ENCODE measurements at places on chromosomes 4 and X.

DNA sequence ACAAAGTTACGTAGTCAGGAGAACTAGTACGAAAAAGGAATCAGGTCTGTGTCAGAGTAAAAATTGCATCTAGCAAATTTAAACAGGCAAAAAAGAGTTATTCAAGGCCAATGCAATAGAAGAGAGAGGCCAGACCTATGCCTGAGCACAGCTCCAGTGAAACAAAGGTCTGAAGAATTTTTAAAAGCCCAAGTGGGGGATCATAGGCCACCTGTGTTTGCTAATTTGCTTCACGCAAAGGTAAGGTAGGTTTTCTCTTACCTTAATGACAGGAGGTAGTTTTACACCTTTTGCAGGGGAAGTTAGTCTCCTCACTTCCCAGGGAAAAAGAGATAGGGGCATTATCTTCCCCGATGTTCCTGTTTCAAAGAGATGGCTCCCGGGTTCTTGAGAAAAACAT lies 448.6 kb upstream of the TECRL start:
- DNase-seq, result no peak

- no peak for DNase-seq
Observed at GRCh38 chr4:16914208-16914607, 15.8 kb upstream of the LDB2 start.

DNA sequence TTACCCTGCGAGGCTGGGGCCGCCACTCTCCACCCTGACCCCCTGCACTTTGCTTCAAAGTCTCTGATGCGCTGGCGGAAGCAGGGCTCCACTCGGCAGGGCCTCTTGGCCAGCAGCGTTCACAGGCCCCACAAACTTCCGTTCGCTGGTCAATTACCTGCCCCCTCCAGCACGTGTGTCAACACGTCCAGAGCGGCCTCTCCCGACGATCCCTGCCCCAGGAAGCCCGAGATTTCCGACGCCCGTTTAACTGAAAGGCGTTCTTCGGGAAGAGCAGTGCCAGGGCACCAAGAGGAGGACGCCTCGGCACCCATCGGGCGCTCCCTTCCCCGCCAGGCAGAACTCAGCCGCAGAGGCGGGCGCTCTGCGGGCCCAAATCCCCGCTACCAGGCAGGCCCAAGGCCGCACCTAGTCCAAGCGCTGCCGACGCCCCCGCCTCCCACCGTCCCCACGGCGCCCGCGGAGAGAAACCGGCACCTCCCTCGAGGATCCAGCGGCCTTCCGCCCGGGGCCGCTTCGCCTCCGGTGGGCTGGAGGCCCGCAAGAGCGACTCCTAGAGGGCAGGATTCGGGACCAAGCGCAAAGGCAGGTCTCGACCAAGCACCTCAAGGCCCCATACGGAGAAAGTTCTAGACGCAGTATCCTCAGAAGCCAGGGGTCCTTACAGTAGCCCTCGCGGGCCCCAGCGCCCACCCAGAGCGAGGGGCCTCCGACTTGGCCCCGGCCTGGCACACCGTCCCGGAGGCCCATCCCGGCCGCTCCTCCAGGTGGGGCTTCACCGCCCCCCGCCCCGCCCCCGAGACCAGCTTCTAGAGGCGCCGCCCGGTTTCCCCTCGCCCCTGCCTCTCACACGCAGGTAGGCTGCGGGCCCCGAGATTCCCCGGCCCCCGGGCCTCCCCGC lies 586 bp downstream of the BCAP31 start:
- DNase-seq, result peak; percentile 47

DNA sequence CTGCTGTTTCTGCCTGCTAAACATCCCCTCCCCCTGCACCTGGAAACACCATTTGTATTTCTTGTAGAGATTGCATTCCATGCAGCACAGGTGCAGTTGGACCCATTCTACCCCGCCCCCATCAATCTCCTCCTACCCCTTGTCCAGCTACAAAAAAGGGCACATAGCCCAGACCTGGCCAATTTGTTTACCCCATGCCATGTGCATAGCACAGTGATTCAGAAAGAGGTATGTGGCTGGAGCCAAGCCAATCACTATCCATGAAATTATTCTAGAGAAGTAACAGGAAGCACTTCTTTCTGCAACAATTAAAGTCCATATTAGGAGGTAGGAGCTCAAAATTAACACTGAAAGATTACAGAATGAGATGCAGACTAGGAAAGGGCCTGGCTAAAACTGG lies 20.2 kb upstream of the TMEM184C start:
- DNase-seq, result no peak

- DNase-seq, result no peak
Observed at GRCh38 chr4:8370106-8370787, 70.3 kb downstream of the ACOX3 start.

DNA sequence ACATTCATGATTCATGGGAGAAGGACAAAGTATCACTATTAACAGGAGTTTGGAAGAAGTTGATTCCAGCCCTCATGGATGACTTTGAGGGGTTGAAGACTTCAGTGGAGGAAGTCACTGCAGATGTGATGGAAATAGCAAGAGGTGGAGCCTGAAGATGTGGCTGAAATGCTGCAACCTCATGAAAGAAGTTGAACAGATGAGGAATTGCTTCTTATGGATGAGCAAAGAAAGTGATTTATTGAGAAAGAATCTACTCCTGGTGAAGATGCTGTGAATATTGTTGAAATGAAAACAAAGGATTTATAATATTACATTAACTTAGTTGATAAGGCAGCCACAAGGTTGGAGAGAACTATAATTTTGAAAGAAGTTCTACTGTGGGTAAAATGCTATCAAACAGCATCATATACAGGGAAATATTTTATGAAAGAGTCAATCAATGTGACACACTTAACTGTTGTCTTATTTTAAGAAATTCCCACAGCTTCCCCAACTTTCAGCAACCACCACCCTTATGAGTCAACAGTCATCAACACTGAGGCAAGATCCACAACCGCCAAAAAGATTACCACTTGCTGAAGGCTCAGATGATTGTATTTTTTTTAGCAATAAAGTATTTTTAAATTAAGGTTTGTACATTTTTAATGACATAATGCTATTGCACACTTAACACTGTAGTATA lies 302.6 kb downstream of the CBLL2 start:
- DNase-seq, result no peak

DNA sequence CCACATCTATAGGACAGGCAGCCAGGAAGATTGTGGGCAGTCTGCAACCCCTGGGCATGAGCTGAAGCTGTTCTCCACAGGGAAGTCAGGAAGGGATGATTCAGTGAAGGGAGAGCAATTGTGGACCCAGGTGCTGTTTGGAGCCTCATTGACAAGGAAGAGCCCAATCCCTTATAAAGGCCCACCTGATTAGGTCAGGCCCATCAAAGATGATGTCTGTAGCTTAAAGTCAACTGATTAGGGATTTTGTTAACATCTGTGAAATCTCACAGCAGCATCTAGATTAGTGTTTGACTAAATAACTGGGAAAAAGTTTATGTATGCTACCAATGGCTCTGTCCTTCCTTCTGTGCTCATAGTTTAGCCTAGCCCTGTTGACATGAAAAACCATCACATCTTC lies 127.5 kb downstream of the FRAS1 start:
- no peak for DNase-seq

DNA sequence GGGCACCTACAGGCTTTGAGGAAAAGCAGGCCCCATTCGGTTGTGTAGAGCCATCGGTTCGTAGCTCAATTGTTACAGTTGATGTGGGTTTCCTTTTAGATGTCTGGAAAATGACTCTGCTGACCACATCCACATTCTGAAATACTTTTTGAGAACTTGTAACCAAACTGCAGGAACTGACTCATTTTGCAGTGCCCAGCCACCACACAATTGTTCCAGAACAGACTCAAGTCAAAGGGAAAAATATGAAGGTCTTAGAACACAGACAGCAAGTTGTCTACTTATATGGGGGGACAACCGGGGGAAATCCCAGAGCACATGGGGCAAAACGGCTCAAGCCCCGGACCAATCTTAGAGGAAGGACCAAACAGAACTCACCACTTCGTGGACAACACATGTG lies 557.6 kb upstream of the DIPK2B start:
- DNase-seq, result peak; percentile 34

DNA sequence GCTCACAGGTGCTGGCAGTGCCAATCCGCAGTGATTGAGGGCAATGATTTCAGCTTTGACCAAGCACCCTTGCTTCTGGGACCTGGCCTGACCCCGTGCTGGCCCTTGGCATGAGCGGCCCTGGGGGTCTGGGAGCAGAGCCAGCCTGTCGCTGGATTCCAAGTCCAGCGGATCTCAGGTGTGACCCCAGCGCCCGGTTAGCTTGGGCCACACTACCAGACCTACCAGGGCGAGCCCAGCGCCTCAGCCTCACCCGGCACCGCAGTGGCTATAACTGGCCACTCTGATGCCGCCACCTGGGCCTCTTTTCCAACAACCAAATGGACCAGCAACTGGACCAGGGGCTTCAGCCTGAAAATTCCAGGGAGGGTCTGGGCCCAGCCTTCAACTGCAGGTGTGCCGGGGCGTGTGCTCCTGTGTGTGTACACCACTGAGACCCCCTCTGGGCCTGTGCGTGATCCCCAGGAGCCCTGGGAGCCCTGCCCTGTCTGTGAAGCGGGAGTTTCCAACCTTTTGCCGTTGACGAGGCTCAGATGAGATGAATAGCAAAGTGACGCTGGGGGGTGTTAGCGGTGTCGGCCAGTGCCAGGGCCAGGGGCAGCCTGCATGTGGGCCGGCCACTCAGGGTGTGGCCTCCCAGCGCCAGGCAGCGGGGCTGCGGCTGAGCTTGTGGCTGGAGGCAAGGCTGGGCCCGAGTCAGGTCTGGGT lies 658 bp downstream of the SH3TC1 start:
- no peak for DNase-seq

DNA sequence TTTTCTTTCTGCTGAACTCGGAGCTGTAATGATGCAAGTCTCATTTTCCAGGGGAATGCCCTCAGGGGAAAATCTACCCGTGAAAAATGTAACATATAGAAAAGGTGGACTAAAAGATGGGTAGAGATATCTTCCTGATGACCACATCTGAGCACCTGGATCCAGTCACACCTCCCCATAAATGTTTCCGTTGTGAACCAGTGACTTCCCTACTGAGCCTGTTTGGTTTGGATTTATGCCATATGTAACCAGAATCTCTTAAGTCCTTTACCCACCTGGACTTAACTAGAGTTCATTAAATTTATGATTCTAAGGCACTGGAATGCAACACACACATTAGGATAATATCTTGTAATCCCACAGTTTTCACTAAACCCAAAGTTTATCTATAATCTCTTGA lies 171.1 kb downstream of the ZNF330 start:
- DNase-seq, result no peak

Measured in activated CD8-positive, alpha-beta memory T cell treated with anti-CD3 and anti-CD28 coated beads, Interleukin-2, amount 50 U/mL, for 4 hours (primary cell).